ENCODE measurements at places on chromosomes 7 and 10. TPM values are rescaled to one million over a fixed set of nuclear protein-coding genes. Genes with fewer than 3 reads are reported as not detected.

DNA sequence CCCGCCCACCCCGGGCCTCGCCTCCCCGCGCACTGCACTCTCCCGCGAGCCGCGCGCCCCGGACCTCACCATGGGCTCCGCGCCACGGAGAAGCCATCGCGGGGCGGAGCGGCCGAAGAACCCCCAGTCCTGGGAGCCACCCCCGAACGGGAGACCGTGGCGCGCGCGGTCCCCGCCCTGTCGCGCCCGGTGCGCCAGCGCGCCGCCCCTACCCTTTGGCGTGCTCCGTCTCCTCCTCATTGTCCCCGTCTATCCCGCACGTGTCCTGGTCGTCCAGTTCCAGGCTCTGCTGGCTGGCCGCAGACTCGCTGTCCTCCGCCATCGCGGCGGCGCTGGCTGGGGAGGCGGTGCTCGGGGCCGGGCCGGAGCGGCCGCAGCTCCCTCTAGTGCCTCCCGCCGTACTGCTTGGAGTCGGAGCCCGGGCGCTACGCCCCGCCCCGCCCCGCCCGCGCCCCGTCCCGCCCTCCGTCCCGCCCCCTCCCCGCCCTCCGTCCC lies at the start of gene NMT2:
Gene NMT2, minus strand, starts transcription at position 403 of the 495 bp plus-strand sequence. Its CDS starts 81 bp downstream, at position 322.
- DNase-seq, result peak; percentile 73

- DNase-seq, result no peak
Observed at GRCh38 chr7:135965602-135966001, 11.6 kb downstream of the MTPN start.

DNA sequence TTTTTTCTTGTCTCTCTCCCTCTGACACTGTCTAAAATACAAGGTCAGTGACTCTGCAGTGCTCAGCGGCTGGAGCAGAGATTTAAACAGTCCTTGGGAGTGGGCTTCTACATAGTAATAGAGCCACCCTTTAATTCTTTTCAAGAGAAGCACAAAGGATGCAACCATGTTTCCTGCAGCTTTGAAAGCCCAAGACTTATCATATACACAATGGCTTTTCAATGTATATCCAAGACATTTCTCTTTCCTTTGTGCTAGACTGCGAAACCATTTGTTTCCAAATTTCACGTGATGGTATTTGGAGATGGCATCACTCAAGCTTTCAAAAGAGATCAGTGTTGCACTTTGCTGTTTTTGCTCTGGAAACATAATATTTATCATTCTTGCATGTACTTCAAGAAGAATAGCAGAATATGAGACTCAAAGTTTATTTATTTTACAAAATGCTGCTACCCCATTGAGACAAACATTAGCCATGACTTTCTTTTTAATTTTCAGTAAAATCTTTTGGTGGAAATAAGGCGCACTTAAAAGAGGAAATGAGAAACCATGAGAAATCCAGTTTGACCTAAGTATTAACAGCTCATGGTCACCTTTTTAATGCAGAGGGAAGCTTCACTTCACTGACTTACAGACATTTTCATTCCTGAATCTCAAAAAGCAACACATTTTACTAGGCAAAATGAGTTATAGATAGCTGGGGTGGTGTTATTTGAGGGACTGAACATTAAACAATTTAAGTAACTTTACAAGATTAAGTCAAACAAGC lies 76.6 kb downstream of the SEMA3C start:
- DNase-seq, result no peak

DNA sequence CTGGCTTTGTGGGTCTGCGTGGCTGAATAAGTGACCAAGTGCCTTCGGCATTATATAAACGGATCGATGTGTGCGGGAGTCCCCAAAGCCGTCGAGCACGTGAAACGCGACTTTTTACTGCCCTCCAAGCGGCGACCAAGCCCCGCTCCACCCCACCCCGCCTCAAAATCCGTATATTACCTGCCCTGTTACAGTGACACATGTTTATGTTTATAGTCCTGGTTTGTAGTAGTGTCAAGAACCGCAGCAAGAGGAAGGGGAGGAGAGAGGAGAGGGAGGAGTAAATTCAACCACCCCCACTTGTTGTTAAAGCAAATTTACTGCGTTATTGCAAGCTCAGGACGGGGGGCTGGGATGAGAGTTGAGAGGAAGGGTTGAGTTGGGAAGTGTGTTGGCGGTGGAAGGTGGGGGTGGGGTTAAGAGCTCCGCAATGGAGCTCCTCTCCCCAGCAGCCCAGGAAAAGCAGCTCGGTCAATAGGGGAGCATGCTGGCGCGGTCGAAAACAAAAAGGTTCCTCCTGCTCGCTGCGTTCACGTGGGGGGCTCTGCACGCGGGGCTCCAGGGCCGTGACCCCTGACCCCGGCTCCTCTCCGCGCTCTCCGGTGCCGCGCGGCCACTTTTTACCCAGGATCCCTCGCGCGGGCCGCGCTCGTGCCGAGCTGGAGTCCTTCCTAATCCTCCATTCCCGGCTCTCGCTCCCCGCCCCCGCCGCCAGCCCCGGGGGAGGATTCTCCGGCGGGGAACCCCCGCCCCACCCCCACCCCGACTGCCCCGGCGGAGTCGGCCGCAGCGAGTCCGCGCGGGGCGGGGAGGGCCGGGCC lies at the start of gene SKIDA1:
Gene SKIDA1, minus strand, starts transcription at position 316 of the 821 bp plus-strand sequence. CDS start 7,860 bp downstream, outside the sequence.
- DNase-seq, result peak; percentile 97

GRCh38 chr10:127600479-127600878 lies 51.4 kb downstream of the NPS start:
- DNase-seq, result no peak

DNA sequence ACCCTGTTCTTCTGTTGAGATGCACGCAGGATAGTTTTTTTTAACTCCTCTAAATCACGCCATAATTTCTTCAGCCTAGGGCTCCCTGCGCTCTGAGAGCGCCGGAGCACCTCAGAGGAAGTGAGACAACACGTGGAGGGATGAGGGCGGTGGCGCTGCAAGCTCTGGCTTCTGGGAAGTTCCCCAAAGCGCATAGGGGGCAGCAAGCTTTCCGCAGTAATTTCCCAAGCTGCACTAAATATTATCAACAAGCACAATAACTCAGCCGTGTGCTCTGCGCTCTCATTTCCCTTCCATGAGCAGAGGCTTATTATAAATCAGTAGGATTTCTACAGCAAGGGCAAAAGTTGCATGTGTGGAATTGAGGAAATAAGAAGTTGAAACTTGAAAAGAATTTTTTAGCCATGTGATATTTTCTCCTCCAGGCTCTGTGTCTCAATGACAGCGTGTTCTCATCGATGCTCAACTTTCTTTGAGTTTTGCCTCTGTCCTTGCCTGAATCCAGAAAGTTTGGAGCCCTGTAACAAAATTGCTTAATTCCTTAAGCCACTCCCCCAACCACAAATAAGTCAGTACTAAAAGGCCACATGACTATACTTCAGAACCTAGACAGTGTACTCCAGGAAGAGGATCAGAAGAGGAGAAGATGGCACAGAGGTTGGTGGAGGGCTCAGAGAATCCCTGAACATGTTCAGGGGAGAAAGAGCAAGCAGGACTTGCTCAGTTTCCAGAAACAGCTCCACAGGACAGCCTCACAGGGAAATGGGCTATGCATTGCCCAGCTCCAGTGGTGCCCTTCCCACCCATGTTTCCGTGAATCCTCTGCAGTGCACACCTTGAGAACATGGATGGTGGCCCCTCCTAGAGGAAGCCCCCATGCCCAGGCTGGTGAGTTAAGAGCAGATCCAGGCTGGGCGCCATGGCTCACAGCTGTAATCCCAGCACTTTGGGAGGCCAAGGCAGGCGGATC lies 221.5 kb upstream of the GHITM start:
- no peak for DNase-seq

Gene CALML3
- total RNA-seq, result 181 TPM

Gene PRKCQ
- 0.06 TPM for total RNA-seq
